ENCODE measurements at places on chromosomes 2 and 18.

DNA sequence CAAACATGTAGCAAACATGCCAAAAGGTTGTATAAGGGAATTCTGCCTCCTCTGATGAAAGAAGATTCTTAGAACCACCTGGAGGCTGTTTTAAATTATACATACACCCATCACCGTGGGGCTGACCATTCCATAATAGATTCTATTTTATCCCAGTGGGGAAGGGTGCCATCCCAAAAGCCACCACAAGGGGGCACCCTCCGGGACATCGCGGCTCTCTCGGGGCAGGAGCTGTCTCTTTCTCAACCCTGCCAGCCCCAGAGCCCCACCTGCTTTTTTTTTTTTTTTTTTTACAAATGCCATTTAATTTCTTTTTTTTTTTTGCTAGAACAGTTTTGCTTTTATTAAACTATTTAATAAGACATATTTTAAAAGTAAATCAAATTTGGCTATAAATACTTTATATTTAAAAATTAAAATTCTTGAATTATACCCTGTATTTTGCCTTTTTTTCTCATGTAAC, 8.6 kb upstream of the MTCL1 start:
- peak; percentile 60 for DNase-seq

DNA sequence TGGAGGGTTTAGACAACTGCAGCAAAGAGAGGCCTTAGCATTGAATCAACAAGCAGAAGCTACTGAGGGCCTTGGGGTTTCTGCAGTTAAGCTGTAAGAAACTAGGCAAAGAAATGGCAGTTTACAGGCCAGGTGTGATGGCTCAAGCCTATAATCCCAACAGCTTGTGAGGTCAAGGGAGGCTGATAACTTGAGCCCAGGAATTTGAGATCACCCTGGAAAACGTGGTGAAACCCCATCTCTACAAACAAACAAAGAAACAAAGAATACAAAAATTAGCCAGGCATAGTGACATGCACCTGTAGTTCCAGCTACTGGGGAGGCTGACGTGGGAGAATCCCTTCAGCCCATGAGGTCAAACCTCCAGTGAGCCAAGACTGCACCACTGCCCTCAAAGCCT, 421.6 kb upstream of the CHST9 start:
- no peak for DNase-seq

GRCh38 chr2:216340280-216340631, 32.0 kb downstream of the MARCHF4 start:
- no peak for DNase-seq

GRCh38 chr2:202121532-202122162, 48.6 kb downstream of the KIAA2012 start:
- DNase-seq: no peak
